NCI-H1436 treated with DMSO at 0.1 percent for 48 hours (cell line): ENCODE measurements at places on chromosomes 2 and 18.

GRCh38 chr18:7452331-7452730 lies 114.8 kb upstream of the PTPRM start:
- no peak for DNase-seq

DNA sequence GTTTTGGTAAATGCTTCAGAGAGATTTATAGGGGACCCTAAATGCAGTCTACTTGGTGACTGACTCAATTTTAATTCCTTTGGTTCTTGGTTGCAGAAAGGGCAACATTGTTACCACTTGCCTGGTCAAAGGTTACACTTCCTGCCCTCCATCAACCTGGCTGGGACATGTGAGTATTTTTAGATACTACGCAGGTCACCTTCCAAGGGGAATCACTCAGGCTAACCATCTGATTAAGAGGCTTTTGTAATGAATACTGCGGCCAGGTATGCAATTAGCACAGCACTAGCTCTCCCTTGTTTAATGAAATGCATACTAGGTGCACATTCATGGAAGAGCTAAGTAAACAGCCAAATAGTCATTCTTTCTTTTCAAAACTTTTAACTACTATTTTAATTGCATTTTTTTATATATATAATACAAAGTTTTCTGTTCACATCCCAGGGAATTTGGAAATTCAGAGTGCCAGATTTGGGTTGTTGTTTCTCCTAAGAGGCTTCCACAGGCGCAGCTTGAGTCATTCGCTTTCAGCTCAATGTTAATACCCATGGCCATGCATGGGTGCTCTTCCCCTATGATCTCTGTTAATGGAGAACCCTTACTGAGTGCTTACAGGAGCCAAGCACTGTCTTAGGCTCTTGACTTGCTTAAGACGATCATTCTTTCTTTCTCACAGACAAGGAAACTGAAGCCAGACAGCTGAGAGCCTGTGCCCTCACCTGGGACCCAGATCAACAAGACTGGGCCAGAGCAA lies 152.2 kb downstream of the MTX2 start:
- DNase-seq, result no peak

DNA sequence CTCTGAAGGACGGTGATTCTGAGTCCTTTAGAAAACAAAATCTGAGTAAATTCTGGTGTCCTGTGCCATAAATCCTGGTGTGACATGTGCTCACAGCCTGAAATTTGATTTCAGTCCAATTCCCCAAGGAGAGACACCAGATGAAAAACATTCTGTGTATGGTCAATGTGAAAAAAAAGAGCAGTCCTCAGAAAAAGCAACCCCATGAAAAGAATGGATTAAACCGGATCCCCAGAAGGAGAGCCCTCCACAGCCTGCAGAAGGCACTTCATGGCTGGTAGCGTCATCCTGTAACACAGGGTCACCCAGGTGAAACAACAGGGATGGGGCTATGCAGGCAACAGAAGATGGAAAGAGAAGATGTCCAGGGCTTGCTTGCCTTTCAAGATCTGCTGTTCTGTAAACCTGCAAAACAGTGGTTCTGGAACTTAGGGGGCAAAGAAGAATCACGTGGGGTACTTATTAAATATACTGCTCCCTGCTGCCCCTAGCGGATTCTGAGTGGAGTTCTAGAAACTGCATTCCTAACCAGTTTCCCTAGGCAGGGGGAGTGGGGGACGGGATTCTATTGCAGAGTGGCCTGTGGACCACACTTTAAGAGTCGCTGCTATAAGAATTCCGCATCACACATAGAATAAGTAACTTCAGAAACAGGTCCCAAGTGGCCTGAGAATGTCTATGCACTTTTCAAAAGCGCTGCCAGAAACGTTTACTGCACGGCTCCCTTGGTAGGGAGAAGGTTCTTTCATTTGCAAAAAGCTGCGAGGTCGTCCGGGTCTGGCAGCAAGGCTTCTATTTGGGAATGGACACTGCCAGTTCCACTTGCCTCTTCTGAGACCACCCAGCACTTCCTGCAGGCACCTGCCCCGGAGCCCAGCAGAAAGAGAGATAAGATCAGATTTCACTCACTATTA lies 118.9 kb upstream of the ARL5A start:
- DNase-seq, result no peak

- no peak for DNase-seq
Measured at GRCh38 chr2:218536804-218537494, 31.2 kb downstream of the USP37 start.

- DNase-seq, result no peak
Measured at GRCh38 chr2:232903989-232904388, 33.9 kb downstream of the SNORC start.

- no peak for DNase-seq
Measured at GRCh38 chr2:83251321-83251872, 1207.7 kb downstream of the SUCLG1 start.

GRCh38 chr2:199777315-199777714 lies 73.7 kb downstream of the FTCDNL1 start:
- DNase-seq, result no peak

- no peak for DNase-seq
Measured at GRCh38 chr18:8477615-8478014, 131.6 kb upstream of the RAB12 start.

- no peak for DNase-seq
Measured at GRCh38 chr18:7626922-7627440, 59.9 kb downstream of the PTPRM start.

GRCh38 chr2:197261808-197262226 lies 48.8 kb downstream of the ANKRD44 start:
- no peak for DNase-seq

- DNase-seq, result no peak
Measured at GRCh38 chr18:77003316-77003715, 129.3 kb downstream of the MBP start.

DNA sequence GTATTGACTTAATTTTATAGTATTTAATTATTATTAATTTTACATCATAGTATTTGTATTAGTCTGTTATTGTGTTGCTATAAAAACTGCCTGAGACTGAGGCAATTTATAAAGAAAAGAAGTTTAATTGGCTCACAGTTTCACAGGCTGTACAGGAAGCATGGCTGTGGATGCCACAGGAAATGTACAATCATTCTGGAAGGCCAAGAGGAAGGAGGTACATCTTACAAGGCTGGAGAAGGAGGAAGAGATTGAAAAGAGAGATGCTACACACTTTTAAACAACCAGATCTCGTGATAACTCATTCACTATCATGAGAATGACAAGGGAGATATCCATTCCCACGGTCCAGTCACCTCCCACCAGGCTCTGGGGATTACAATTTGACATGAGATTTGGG lies 2019.4 kb upstream of the PIK3C3 start:
- DNase-seq, result no peak

GRCh38 chr2:119697290-119698020 lies 18.5 kb downstream of the TMEM177 start:
- DNase-seq, result no peak

DNA sequence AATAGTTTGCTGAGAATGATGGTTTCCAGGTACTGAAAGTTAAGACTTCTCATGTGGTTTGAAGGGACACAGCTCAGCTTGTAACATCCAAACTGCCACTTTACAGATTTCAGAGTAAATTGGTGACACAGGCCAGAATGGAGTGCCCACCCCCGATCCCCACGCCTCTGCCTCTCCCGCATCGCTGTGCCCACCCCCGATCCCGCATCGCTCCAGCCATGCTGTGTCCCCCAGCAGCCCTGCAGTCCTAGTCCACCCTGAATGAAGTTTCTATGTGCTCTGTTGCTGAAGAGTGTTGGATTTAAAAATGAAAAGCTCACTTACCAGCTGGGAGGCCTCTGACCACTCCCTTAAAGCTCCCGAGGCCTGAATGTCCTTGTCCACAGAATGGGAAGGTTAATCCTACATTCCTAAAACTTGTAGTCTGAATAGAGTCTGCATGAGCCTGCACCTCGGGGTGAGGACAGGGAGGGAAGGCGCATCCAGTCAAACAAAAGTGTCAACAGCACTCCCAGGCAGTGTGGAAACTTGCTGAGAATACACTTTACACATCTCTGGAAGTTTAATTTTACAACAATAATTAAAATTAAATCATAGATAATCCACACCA lies 176.4 kb upstream of the ID2 start:
- no peak for DNase-seq

DNA sequence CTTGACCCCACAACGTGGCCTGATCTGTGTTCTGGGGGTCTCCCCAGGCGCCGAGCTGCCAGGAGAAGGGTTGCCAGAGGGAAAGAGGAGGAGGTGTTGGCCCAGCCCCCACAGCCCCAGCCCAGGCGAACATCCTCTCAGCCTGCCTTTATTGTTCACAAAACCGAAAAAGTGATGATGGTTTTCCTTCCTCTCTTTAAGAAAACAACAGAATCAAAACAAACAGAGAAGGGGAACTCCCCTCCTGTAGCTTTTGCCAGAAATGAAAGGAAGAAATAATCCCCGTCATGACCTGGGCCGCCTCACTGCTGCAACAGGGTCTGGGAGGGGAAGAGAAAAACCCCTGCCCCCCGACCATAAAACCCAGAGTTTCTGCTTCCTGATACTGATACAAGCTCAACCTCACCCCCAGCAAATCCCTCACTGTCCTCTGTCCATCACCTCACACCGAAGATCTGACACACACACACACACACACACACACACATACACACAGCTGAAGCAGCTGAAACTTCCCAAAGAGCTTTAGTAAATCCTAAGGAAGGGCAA lies 52.0 kb downstream of the ZFP36L2 start:
- DNase-seq, result no peak

- no peak for DNase-seq
Measured at GRCh38 chr2:218717262-218717661, 6.6 kb downstream of the TTLL4 start.

DNA sequence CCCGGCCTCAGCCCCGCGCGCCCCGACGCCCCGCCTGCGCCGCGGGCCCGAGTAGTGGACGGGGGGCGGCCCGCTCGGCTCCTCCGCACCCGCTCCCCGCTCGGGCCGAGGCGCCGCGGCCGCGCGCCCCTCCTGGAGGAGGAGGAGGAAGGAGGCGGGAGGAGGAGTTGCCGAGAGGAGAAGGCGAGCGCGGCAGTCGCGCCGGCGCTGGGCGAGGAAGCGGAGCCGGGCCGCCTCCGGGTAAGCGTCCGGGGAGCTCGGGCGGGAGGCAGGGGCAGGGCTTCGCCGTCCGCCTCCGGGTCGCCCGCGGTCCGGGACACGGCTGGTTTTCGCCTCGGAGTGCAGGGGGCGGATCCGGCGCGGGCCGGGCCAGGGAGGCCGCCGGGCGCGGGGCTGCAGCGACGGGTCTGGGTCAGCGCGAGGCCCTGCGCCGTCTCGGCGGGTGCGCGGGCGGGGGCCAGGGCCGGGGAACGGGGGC lies at the start of gene SOCS6:
Gene SOCS6, plus strand, starts transcription at position 195 of the 478 bp plus-strand sequence. CDS start 35,624 bp downstream, outside the sequence.
- DNase-seq, result no peak

GRCh38 chr18:23872701-23873550 lies 141.6 kb upstream of the TTC39C start:
- no peak for DNase-seq

- no peak for DNase-seq
Measured at GRCh38 chr2:72824224-72824842, 1.5 kb downstream of the EXOC6B start.

- DNase-seq, result no peak
Measured at GRCh38 chr2:196925768-196926561, 542 bp downstream of the PGAP1 start.

DNA sequence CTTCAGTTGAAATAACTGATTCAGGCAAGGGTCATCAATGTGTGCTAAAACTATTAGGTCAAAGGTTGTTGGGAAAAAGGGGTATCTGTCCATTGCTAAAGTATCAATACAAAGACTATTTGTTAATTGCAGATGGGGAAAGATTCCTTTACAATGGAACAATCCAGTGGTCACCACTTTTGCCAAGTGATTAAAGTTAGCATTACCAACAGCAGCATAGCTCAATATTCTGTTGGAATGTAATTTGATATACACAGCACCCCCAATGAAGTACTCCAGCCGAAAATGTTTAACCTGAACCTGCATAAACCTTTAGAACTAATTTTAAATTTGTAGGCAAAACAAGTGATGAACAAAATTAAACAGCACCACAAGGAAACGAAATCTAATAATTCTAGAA lies 191.0 kb downstream of the TCF4 start:
- no peak for DNase-seq
